ENCODE measurements at places on chromosomes 7 and 10.

- DNase-seq = no peak
These were observed 770.4 kb downstream of the TNS3 start for GRCh38 chr7:46811529-46811928.

- DNase-seq = no peak
These were observed 312.4 kb upstream of the DGKB start for GRCh38 chr7:15214976-15215375.

- no peak for DNase-seq
These were observed 16.7 kb upstream of the ABCC2 start for GRCh38 chr10:99765672-99766301.

GRCh38 chr7:138608275-138608674 is 92.9 kb downstream of the SVOPL start:
- no peak for DNase-seq
